ENCODE measurements at places on chromosomes 6 and 20.

DNA sequence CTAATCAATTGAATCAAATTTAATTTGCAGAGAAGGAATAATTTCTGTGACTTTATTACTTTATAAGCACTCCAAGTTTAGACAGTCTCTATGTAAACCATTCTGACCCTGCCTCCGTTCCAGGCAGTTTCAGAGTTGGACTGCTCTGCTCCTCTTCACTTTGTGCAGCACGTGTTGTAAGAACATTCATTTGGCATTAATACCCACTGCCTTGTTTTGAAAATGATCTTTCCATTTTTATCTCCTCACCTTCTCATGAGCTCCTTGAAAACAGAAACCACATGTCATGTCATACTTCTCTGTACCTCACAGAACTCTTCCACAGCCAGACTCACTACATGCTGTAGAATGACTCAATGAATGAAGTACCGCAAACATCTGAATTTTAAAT is 25.5 kb downstream of the SLC22A1 start:
- no peak for DNase-seq

DNA sequence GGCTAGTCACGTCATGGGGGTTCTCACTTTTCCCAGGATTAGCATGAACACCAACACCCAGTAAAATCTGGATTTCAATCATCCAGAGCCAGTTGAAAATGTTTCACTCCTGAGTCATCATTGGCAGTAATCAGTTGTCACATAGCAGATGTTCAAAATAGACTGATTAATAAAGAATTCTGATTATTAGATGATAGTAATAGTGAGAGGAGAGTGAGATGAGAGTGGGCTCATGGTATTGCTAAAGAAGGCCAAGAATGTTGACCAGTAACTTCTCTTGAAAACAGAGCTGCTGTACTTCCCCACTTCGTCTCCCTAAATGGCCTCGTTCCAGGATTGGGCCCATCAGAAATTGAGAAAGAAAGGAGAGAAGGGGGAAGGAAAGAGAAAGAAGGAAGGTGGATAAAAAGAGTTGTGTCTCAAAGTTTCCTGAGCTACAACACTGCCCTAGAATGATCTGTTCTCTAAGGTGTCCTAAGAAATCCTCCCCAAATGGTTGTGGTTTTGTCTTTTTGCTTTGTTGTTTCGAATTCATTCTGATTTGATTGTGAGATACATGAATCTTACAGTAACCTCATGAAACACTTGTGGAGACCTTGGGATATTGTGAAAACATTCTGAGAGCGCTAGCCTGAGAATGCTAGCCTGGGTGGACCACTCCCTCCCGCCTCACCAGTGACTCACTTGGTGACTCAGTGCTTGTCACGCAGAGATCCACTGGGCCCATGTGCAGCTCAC is 502.2 kb upstream of the JARID2 start:
- DNase-seq: peak; percentile 95

DNA sequence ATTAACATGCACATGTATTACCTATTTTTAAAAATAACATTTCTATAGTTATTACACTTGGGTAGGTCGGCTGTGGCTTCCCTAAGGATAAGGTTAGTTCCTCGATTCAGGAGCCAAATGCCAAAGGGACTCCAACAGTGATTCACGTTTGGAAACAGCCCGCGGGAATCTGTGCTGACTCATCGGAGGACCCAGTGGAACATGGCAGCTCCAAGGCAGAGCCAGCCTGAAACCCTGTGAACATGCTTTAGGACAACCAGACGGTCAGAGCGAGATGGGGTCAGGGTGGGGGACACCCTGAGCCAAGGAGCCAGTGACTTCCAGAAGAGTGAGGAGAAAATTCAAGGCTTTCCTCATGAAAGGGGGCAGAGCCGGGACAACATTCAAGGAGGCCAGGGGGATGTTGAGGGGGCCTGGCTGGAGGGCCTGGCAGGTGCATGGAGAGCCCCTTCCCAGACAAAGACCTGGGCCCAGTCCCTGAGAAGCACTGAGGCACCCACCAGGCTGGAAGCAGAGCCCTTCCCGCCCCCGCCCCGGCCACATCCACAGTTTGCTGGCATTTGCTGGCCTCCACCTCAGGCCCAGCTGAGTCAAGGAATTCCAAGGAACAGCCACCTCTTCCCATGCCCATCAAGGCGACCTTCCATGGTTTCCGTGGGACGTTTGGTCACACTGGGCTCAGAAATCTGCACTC is 133.2 kb downstream of the SNX5 start:
- DNase-seq: no peak

DNA sequence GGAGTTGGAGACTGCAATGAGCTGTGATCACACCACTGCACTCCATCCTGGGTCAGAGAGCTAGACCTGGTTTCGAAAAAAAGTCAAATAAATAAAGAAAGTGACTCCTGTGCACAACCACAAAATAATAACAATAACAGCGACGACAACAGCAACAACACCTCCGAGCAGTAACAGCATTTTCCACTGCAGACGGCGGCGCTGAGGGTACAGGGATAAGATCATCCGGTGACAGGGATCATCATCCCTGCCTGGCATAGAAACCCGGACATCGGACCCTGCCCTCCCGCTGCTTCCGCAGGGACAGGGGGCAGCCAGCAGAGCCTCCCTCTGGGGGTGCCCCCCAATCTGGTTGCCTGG is 11.5 kb downstream of the SRXN1 start:
- no peak for DNase-seq

DNA sequence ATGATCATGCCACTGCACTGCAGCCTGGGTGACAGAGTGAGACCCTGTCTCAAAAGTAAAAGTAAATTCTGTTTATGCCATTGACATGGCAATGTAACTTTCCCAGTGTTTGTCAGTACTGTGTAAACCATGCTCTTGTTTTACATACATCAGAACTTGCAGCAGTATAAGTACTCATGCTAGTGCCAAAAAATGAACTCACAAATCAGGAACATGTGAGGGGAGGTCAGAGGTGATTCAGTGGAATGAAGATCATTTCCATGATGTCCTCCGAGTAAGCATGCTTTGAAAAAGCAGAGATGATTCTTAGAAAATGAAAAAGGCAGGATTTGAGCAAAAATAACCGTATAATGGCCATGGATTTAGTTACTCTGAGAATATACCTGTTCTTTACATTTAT is 81.9 kb downstream of the ANKS1A start:
- no peak for DNase-seq

GRCh38 chr20:23235173-23236027 is 115.2 kb upstream of the NXT1 start:
- DNase-seq: no peak

DNA sequence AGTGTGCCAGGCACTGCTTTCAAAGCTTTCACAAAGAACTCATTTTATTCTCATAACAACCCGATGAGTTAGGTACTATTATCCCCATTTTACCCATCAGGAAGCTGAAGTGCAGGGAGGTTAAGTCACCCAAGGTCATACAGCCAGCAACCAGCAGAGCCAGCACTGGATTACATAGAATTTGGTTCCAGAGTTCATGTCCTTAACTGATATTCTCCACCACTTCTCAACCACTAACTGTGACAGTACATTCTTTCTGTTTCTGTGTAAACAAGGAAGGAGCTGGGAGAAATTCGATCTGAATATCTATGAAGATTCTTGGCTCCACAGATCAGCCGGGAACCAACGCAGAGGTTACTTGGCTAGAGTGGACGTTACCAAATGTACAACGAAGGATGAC is 98.0 kb downstream of the KIF16B start:
- no peak for DNase-seq

- no peak for DNase-seq
These were observed 208.9 kb downstream of the IBTK start for GRCh38 chr6:82038631-82039030.

DNA sequence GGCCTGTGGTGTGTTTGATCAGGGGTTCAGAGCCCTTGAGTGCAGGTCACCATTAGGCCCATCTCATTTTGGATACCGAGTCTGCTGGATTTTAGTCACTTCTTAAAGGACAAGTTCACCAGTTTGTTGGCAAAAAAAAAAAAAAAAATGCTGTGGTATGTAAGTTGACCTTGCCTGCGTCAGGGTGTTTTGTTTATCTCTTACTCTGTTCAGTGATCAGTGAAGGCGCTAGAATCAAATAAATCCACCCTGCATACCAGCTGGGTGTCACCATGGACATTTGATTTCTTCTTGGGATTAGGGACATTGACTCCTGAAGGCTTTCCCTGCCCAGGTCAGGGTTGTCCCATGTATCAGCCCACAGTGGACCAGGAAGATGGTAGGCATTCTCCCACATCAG is 6.7 kb downstream of the SMOC2 start:
- DNase-seq: no peak

GRCh38 chr20:50980071-50980681 is 21.6 kb downstream of the MOCS3 start:
- DNase-seq: peak; percentile 99

DNA sequence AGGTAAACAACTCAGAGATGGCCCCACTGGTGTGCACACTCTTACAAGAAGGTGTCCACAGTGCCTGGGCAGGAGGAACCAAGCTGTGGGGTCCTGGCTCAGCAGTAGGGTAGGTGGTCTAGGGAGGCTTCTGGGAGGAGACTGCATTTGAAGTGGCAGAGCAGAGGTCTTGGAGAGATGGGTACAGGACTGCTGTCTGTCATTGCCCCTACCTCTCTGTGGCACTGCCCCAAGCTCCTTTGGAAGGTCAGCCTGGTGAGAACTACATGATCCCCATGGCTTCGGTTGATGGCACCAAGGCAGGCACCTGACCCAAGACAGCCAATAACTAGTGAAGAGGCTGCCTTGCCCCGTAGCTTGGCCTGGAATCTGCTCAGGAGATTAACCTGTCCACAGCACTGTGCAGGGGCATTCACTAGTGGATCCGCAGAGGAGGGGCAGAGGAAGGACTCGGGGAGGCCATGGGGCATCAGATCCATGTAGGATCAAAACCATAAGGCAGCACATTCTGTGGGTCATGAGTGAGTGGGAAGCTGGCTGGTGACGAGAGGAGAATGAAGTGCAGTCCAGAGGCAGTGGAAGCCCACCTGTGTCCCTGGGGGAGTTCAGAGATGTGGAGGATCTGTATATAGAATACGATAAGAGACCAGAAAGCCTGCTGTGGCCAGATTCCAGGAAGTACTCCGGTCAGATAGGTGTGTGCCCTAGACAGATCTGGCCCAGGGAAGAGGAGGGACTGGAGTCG is 162.0 kb downstream of the GRM4 start:
- no peak for DNase-seq
